ENCODE measurements at places on chromosomes 3 and 15.

DNA sequence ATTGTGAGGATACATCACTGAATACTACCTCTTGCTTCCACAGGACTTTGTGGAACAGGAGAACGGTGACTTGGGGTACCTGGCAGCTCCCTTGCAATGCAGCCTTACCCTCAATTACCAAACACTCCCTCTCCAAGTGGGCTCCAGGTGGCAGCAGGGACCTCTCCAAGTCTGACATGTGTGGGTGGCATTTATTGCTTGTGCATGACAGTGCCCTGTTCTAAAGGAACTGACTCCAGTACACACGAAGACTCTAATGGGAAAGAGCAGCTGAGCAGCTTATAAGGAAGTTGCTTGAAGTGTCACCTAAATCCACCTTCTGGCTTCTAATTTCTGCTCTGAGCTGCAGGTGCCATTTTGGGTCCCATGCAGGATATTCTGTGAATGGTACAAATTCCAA, 174.1 kb upstream of the SLCO3A1 start:
- no peak for DNase-seq

DNA sequence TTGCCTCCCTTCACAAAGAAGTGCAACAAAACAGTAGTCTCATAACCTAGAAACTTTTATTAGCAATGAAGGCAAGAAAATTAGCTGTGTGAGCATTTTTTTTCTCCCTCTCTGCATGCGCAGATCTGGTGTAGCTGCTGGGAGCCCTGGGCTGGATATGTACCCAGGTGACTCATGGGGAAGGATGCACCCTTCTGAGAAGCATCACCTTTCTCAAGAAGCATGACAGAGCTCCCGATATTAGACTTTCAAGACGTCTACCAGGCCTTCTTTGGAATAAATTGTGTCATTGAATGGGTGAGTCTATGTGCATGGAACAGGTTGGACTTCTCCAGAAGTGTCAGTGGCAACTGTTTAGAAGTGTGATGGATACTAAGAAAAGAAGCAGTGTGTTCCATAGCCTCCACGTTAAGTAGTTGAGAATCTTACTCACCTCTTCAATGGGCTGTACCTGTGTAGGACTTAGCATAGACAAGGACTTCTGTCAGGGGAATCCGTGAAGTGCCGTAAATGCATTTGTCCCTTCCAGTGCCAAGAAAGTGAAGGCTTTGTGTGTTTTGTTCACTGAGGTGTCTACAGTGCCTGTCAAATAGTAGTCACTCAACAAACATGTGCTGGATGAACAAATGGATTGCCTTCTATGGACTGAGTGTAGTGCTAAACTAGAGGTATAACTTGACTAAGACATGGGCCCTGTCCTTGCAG, 47.7 kb upstream of the RASGRP1 start:
- DNase-seq = peak; percentile 14

- DNase-seq = no peak
These were observed 40.2 kb downstream of the SLMAP start for GRCh38 chr3:57796261-57796660.

- DNase-seq = no peak
These were observed 287.3 kb upstream of the CTDSPL start for GRCh38 chr3:37574177-37574943.

- DNase-seq = no peak
These were observed 53.9 kb upstream of the KLF13 start for GRCh38 chr15:31272558-31273257.

- DNase-seq = no peak
These were observed 856.4 kb downstream of the ROBO1 start for GRCh38 chr3:78911394-78911793.

- DNase-seq = no peak
These were observed 144.6 kb downstream of the VGLL4 start for GRCh38 chr3:11499144-11499543.

GRCh38 chr15:66524838-66525237, 19.7 kb downstream of the ZWILCH start:
- no peak for DNase-seq

GRCh38 chr15:69390575-69390974, 23.6 kb upstream of the KIF23 start:
- DNase-seq = no peak

Measured in activated CD4-positive, alpha-beta T cell treated with anti-CD3 and anti-CD28 coated beads, Interleukin-2, amount 50 U/mL, for 1 hour (primary cell).